ENCODE measurements at places on chromosomes 5 and 9. TPM values are rescaled to one million over a fixed set of nuclear protein-coding genes. Genes with fewer than 3 reads are reported as not detected.

DNA sequence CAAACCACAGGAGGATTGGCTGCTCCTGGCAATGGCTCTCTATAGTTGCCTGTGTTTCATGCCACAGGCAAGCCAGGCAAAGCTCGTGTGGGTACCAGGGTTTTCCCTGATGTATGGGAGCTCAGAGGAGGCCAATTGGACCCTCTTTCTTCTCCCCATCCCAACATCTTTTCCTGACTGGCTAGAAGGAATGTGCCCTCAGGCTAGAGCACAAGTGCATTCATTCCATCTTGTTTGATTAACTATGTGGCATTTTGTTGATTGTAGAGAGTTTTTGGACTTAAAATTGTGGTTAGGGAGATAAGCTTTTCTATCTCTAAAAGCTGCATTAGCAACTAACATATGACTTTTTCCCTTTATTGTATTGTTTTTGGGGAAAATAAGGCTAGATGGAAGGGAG lies 561.3 kb downstream of the PSAT1 start:
- no peak for DNase-seq

DNA sequence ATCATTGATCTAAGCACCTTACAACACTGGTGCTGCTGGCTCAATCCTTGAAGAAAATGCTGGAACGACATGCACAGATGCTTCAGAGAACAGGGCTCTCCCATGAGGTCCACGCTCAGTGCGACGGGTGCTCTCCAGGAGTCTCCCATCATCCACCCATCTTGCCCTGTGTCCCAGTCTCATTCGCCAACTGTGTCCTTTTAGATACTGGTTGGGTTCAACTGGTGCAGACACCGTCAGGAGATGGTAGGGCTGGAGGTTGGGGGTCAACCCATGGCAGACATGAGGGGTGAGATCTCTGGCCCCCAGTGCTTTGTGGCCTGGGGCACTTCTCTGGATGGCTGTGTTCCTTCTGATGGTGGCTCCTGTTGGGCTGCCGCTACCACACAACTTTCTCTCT lies 1.6 kb upstream of the OBP2B start:
- DNase-seq: no peak

DNA sequence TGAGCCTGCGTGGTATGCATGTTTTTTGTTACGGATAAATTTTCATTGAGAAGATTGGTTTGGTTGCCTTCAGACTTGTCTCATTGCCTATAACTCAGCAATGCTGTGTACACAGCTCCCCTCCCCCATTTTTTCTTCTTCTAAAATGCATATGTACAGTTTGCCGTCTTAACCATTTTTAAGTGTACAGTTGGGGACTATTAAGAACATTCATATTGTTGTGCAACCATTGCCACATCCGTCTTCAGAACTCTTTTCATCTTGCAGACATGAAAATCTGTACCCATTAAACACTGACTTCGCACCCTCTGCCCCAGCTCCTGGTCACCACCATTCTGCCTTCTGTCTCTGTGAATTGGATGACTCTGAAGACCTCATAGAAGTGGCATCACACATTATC lies 6.2 kb downstream of the EXOC3 start:
- DNase-seq: no peak

SCGB3A2 gene
- polyA plus RNA-seq: 6.9 TPM

OGN gene
- 30.2 TPM for polyA plus RNA-seq

CDX1 gene
- polyA plus RNA-seq: 0.40 TPM

ADAMTSL1 gene
- polyA plus RNA-seq: 19.0 TPM

TRIM41 gene
- polyA plus RNA-seq: 29.1 TPM

ARSI gene
- 2.9 TPM for polyA plus RNA-seq

Measured in left renal pelvis (tissue), 4 donors.